ENCODE measurements at places on chromosomes 16 and 17.

DNA sequence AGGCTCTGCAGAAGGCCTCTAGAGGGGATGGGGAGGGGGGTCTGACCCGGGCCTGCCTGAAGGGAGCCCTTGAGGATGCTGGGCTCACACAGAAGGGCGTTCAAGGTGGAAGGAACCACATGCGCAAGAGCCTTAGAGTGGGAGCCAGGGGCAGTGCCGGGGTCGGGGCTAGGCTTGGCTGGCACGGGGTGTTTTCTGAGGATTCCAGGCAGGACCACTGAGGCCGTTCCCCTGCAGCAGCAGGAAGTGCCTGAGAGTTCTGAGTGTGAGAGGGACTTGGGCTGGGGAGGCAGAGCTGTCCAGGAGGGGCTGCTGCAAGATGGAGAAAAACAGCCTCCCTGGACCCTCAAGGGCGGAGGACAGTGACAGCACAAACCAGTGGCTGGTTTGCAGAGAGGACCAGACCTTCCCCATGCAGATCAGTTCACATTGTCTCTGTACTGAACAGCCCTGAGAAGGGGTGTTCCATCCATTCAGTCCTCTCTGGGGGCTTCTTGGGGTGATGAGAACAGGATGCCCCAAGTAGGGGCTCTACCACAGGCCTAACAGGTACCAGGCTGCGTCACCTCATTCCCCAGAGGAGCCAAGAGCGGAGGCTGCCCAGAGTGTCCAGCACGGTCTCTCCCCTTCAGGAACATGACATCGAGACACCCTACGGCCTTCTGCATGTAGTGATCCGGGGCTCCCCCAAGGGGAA is 3.4 kb downstream of the NDRG4 start:
- no peak for DNase-seq

DNA sequence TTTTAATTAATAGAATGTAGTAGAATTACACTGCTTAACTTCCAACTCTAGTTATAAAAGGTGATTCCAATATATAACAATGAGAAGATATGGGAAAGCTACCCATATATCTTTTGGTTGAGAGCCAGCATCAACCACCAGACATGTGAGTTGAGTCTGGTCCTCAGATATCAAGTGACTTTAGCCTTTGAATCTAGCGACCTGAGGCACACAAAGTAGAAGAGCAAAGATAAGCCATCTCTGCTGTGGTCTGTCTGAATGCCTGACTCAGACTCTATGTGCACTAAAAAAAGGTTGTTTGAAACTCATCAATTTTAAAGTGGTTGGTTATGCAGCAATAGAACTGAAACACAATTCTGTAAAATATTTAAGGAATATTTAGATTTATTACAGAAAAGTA is 492.5 kb upstream of the SOX9 start:
- DNase-seq, result no peak

GRCh38 chr16:57955572-57956188 is 15.2 kb downstream of the CNGB1 start:
- no peak for DNase-seq

- DNase-seq, result no peak
Observed at GRCh38 chr17:76784926-76785325, 47.0 kb downstream of the MFSD11 start.

GRCh38 chr17:33115366-33115765 is 123.7 kb downstream of the SPACA3 start:
- DNase-seq, result no peak

DNA sequence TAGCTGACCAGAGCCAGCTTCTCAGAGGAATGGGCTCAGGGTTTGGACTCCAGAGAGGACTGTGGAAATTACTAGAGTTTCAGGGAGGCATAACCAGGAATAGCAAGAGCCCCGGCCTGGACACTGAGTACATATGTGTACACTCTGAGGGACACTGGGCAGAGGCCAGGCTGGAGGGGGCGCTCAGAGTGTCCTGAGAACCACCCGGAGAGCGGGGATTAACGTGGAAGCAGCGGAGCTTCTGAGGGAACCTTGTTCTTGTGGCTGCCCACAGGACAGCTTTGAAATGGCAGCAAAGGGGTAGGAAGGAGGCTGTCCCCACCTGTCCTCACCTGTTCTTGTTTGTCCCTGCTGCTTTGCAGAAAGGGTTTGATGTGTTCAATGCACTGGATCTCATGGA is 27.8 kb downstream of the PLCD3 start:
- no peak for DNase-seq

DNA sequence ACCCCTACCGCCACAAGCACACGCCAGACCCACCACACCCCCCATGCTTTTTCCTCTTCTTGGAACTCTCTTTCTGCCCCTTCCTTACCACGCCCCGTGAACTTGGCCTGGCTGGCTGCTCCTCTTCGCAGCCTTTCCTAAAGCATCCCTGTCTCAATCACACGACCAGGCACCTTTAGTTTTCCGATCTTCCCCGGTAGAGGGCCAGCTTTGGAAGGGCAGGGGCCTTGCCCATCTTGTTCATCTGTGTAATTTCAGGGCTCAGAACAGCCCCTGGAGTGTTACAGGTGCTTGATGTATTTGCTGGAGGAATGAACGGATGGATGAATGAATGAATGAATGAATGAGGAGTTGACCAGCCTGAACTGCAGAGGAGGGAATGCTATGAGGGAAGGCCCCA is 3.7 kb downstream of the SPPL2C start:
- DNase-seq, result no peak

DNA sequence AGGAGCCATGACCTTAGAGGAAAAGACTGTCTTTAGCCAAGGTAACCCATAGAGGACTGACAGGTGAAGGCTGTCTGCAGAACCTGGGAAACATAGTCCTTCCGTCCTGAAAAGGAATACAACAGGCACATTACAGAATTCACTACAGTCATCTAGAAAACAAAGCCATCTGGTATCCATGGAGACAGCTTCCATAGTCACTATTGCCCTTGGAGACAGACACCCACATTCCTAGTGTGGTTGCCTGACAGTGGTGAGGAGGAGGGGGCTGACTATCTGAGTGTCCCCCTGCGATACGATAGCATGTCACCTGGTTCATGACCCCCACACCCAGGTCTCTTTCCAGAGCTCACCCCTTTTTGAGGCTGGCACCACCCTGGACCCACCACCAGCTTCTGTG is 254.7 kb downstream of the CDH13 start:
- DNase-seq, result no peak

DNA sequence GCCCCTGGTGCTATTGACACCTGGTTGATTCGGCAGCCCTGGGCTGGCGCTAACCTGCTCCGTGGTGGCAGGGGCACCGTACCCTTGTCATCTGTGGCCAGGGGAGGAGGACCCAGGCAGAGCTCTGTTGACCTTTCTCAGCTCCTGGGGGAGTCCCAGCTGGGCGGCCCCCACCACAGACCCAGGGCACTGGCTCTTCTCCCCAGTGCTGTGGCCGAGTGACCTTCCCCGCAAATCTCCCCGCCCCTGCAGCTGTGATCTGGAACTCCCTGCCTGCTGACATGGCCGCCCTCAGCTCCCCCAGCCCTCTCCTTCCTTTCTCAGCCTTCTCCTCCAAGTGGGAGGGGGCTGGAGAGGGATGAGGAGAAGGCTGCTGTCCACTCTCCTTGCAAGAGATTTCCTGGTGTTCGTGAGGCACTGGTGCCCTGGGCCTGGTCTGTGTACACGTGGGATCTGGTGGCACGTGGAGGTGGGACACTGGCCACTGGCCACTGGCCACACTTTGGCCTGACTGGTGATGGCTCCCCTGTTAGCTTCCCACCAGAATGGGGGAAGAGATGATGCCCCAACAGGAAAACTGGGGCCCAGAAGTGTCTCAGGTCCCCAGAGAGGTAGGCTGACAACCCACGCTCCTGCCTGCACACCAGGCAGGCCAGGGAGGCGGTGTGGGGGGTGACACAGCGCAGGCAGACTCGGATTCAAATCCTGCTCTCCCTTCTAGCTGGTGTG is 8.2 kb downstream of the FMNL1 start:
- no peak for DNase-seq

DNA sequence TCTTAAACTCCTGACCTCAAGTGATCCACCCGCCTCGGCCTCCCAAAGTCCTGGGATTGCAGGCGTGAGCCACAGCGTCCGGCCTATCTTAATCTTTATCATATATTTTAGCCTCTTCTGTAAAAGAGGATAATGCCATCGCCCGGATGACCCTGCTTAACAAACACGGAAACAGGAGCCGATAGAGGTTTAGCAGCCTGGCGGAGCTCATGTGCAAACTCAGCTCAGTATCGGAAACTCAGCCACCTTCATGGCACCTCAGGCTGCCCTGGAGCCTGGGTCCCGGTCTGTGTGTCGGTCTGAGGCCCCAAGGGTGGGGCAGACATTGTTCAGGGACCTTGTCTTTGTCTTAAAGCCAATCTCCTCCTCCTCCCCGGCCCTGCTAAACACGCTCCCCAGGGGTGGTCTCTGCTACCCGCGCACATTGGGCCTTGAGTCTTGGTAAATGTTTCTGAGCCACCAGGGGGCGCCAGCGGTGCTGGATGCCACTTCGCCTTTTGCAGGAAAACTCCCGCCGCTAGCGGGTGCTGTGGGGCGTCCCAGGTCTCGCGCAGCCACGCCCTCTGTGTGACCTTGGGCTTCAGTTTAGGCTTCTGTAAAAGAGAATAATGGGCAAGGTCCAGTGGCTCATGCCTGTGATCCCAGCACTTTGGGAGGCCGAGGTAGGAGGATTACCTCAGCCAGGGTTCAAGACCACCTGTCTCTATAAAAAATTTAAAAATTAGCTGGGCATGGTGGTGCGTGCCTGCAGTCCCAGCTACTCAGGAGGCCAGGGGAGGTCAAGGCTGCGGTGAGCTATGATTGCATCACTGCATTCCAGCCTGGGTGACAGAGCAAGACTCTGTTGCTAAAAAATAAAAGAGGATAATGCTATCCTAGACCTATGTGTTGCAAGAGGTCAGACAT is 2.7 kb downstream of the CETP start:
- peak; percentile 75 for DNase-seq
